ENCODE measurements at places on chromosomes 5 and 9. TPM values are rescaled to one million over a fixed set of nuclear protein-coding genes. Genes with fewer than 3 reads are reported as not detected.

- no peaks in the 10 kb centered on the region for H3K36me3 ChIP-seq
- no peaks in the 10 kb centered on the region for H3K27me3 ChIP-seq
Measured at GRCh38 chr5:178340637-178341036, 108.0 kb upstream of the PHYKPL start.

DNA sequence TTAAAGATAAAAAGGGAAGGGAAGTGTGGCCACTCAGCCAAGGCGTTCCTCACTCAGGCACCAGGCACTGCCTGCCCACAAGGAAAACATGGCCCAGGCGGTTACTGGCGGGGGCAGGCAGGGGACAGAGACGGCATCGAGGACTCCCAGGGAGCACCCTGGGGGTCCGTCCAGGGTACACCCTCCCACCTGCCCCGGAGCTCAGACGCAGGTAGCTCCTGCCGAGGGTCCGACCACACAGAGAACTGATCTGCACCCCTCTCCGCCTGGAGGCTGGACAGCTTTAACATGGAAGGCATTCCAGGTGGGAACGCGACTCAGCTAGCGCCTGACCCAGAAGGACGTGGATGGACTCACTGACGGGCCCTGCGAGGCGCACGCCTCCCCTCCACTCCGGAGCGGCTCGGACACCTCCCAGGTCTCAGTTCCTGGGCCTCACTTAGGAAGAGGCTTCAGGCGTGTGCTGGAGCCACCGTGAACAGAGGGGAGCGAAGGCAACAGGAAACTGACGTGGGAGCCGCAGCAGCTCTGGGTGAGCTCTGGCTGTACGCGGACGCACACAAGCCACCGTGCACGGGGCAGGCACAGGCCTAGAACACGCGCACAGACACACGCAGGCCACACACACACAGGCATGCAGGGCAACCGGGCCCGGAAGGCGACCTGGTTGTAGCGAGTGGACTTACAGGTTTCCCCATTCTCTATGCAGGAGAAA lies 47.5 kb downstream of the NKD2 start:
- no peaks in the 10 kb centered on the region for H3K27me3 ChIP-seq
- H3K27ac ChIP-seq = no peak overlapping the region
- no peaks in the 10 kb centered on the region for H3K36me3 ChIP-seq
- no peak overlapping the region for H3K4me3 ChIP-seq

- no peak overlapping the region for H3K4me3 ChIP-seq
- no peak for DNase-seq
- H3K4me1 ChIP-seq = no peaks in the 10 kb centered on the region
- no peaks in the 10 kb centered on the region for H3K36me3 ChIP-seq
- no peaks in the 10 kb centered on the region for H3K27me3 ChIP-seq
- H3K27ac ChIP-seq = no peak overlapping the region
Measured at GRCh38 chr9:16809912-16810610, 60.4 kb downstream of the BNC2 start.

GRCh38 chr5:17910318-17910717 lies 276.1 kb downstream of the TAF11L14 start:
- H3K4me1 ChIP-seq = no peaks in the 10 kb centered on the region
- H3K4me3 ChIP-seq = no peak overlapping the region
- H3K36me3 ChIP-seq = no peaks in the 10 kb centered on the region
- DNase-seq = no peak

- H3K27me3 ChIP-seq = no peaks in the 10 kb centered on the region
- no peak overlapping the region for H3K27ac ChIP-seq
- H3K4me1 ChIP-seq = no peaks in the 10 kb centered on the region
- no peak for DNase-seq
Measured at GRCh38 chr9:37301042-37301853, 121.2 kb upstream of the GRHPR start.

DNA sequence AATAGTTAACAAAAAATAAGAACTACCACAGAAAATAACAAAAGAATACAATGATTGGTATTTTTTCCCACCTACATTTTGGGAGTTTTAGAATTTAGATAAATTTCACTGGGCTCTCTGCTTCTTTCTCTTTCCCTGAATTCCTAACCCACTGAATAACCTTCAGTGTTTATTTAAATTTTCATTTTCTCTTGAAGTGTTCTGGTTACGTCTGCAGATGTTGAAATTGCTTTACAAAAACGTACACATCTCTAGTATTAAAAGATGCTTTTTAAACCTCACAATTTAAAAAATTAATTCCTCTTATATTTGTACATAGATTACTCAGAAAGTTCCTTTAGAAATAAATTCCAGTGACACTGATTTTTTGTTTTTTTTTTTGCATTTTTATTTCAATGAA lies 158.7 kb upstream of the TUT7 start:
- H3K36me3 ChIP-seq = no peaks in the 10 kb centered on the region
- DNase-seq = no peak
- no peak overlapping the region for H3K4me3 ChIP-seq
- no peak overlapping the region for H3K27ac ChIP-seq

GRCh38 chr9:27791311-27791710 lies 218.0 kb upstream of the C9orf72 start:
- H3K4me3 ChIP-seq = no peak overlapping the region
- H3K27me3 ChIP-seq = no peaks in the 10 kb centered on the region
- no peaks in the 10 kb centered on the region for H3K4me1 ChIP-seq
- H3K27ac ChIP-seq = no peak overlapping the region
- no peak for DNase-seq
- H3K36me3 ChIP-seq = no peaks in the 10 kb centered on the region

- H3K36me3 ChIP-seq = no peaks in the 10 kb centered on the region
- no peaks in the 10 kb centered on the region for H3K4me1 ChIP-seq
- no peak overlapping the region for H3K27ac ChIP-seq
Measured at GRCh38 chr9:33331377-33331891, 41.1 kb downstream of the NFX1 start.

DNA sequence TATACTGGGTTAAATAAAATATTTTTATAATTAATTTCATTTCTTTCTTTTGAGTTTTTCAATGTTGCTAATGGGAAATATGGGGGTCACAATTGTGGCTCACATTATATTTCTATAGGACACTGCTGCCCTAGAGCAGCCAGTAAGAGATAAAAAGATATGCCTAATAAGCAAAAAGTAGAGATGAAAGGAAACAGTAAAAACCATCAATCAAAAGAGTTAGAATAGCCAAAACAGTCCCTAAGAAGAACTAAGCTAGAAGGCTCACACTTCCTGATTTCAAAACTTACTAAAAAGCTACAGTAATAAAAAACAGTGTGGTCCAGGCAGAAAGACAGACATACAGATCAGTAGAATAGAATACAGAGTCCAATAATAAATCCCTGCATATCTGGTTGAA lies 104.4 kb downstream of the FANCC start:
- no peaks in the 10 kb centered on the region for H3K27me3 ChIP-seq
- no peak overlapping the region for H3K4me3 ChIP-seq
- no peak overlapping the region for H3K27ac ChIP-seq
- H3K4me1 ChIP-seq = peaks cover 8% of the 10 kb centered on the region
- H3K36me3 ChIP-seq = no peaks in the 10 kb centered on the region
- no peak for DNase-seq

GRCh38 chr9:98168941-98169488 lies 23.4 kb downstream of the CORO2A start:
- DNase-seq = peak; percentile 65
- no peaks in the 10 kb centered on the region for H3K36me3 ChIP-seq
- peaks cover 29% of the 10 kb centered on the region for H3K4me1 ChIP-seq
- H3K27ac ChIP-seq = no peak overlapping the region

GRCh38 chr5:135466178-135467050 lies 14.3 kb upstream of the TIFAB start:
- H3K27me3 ChIP-seq = peaks cover 100% of the 10 kb centered on the region
- peaks cover 6% of the 10 kb centered on the region for H3K4me1 ChIP-seq
- no peak overlapping the region for H3K27ac ChIP-seq
- peak; percentile 93 for DNase-seq
- H3K4me3 ChIP-seq = peak overlapping the region; percentile 32

DNA sequence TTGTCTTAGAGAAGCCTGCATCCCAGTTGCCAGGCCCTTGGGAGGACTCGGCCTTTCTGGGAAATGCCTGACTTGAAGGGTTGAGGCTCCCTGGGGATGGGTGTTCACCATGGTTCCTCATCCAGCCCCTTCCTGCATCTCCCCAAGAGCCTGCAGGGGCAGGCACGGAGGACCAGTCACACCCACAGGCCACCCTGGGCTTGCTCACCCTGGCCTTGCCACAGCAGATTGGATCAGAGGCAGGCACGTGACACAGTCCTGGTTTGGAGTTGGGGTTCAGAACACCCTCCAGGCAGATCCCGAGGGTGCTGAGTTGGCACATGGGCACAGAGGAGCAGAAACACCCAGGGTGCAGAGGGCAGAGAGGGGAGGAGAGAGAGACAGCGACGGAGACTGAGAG lies 286.1 kb downstream of the PBX3 start:
- H3K4me3 ChIP-seq = no peak overlapping the region
- no peaks in the 10 kb centered on the region for H3K4me1 ChIP-seq
- no peak overlapping the region for H3K27ac ChIP-seq

DNA sequence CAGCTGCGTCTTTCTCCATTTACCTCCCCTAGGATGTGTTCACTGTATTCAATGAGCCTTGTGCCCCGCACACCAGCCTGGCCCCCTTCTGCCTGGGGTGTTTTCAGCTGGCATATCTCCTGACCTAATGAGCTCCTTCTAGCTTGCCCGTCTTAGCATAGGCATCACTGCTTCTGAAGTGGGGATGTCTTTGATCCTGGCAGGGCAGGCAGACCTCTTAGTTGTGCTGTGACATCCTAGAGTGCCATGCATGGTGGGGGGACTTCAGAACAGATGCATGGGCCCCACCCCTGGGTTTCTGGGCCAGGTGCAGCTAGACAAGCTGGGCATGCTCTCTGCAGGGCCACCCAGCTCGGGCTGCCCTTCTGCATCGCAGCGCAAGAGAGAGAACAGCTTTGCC lies 172.7 kb downstream of the GADD45G start:
- no peak overlapping the region for H3K27ac ChIP-seq
- no peaks in the 10 kb centered on the region for H3K36me3 ChIP-seq
- DNase-seq = no peak
- no peak overlapping the region for H3K4me3 ChIP-seq

- H3K27me3 ChIP-seq = no peaks in the 10 kb centered on the region
- peaks cover 17% of the 10 kb centered on the region for H3K36me3 ChIP-seq
- H3K4me1 ChIP-seq = no peaks in the 10 kb centered on the region
- no peak overlapping the region for H3K27ac ChIP-seq
- no peak overlapping the region for H3K4me3 ChIP-seq
- DNase-seq = no peak
Measured at GRCh38 chr5:90786756-90787155, 228.2 kb downstream of the ADGRV1 start.

- H3K27me3 ChIP-seq = peaks cover 31% of the 10 kb centered on the region
- H3K36me3 ChIP-seq = no peaks in the 10 kb centered on the region
- H3K4me1 ChIP-seq = peaks cover 30% of the 10 kb centered on the region
Measured at GRCh38 chr5:64690104-64690416, 243 bp upstream of the SHISAL2B start.

DNA sequence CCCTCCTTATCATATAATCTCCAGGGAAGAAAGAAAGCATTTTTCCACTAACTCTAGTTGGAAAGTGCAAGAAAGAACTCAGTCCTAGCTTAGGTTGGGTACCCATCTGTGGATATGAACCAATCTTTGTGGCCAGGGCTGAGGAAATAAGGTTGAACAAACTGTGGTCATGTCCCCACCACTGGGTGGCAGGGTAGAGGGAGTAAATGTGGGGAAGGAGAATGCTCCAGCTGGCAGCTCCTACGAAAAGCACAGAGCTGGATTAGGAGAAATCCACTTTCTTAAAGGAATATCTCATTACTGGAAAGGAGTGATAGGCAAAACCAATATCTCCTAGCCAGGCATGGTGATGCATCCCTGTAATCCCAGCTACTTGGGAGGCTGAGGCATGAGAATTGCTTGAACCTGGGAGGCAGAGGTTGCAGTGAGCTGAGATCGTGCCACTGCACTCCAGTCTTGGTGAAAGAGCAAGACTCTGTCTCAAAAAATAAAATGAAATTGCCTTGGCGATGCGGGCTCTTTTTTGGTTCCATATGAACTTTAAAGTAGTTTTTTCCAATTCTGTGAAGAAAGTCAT lies 175.1 kb downstream of the CCDC192 start:
- DNase-seq = peak; percentile 60
- H3K27ac ChIP-seq = no peak overlapping the region
- no peaks in the 10 kb centered on the region for H3K36me3 ChIP-seq
- H3K4me1 ChIP-seq = no peaks in the 10 kb centered on the region

GRCh38 chr9:90569511-90569910 lies 73.1 kb downstream of the DIRAS2 start:
- DNase-seq = no peak
- no peaks in the 10 kb centered on the region for H3K36me3 ChIP-seq
- no peak overlapping the region for H3K4me3 ChIP-seq
- no peaks in the 10 kb centered on the region for H3K27me3 ChIP-seq

- peak within 1 kb of the TSS; percentile 68 for H3K27ac ChIP-seq
- H3K36me3 ChIP-seq = peaks cover 5% of the 10 kb centered on the region
- H3K27me3 ChIP-seq = no peaks in the 10 kb centered on the region
- peak; percentile 86 for DNase-seq
- peak within 1 kb of the TSS; percentile 65 for H3K4me3 ChIP-seq
Measured at GRCh38 chr9:126326228-126327005, at the start of gene MVB12B. MVB12B (plus strand) TSS chr9:126326829; CDS start chr9:126326930, 101 bp downstream.

DNA sequence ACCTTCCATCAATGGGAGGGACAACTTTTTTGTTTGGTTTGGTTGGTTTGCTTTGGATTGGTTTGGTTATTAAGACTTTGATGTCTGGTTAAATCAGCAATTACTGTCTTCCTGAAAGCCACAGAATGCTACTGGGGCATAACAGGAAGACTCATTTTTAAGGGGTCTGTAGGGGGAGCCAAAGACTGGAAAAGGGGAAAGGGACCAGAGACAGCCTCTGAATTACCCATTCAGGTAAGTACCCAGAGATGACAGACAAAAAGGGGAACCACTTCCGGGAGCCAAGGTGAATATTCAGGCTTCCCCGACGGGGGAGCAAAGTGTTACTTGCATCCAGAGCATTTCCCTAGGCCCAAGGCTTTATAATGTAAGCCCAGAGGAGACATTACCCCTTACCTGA lies 4.6 kb upstream of the FEM1C start:
- DNase-seq = peak; percentile 63
- H3K4me1 ChIP-seq = no peaks in the 10 kb centered on the region
- no peaks in the 10 kb centered on the region for H3K27me3 ChIP-seq
- H3K36me3 ChIP-seq = no peaks in the 10 kb centered on the region
- H3K27ac ChIP-seq = no peak overlapping the region

- no peaks in the 10 kb centered on the region for H3K27me3 ChIP-seq
- H3K4me1 ChIP-seq = peaks cover 49% of the 10 kb centered on the region
- H3K27ac ChIP-seq = no peak overlapping the region
- DNase-seq = no peak
- no peaks in the 10 kb centered on the region for H3K36me3 ChIP-seq
Measured at GRCh38 chr5:87948486-87948885, 320.2 kb downstream of the TMEM161B start.

Gene CATSPER3
- total RNA-seq = not detected

Gene IARS1
- 180 TPM for total RNA-seq

Gene CCDC192
- total RNA-seq = 2.7 TPM

Gene ORM1
- total RNA-seq = 1.5 TPM

Gene PROB1
- total RNA-seq = 0.67 TPM

Gene MCIDAS
- total RNA-seq = not detected

Gene PITX1
- total RNA-seq = not detected

Gene MTMR12
- total RNA-seq = 20.0 TPM

Gene SURF4
- 102 TPM for total RNA-seq

Gene OTP
- not detected for total RNA-seq
